Posterior vena cava (tissue), 2 donors: ENCODE measurements at places on chromosomes 5 and 9. TPM values are rescaled to one million over a fixed set of nuclear protein-coding genes. Genes with fewer than 3 reads are reported as not detected.

GRCh38 chr9:111728143-111728542 lies 66.6 kb downstream of the SHOC1 start:
- no peak for DNase-seq

DNA sequence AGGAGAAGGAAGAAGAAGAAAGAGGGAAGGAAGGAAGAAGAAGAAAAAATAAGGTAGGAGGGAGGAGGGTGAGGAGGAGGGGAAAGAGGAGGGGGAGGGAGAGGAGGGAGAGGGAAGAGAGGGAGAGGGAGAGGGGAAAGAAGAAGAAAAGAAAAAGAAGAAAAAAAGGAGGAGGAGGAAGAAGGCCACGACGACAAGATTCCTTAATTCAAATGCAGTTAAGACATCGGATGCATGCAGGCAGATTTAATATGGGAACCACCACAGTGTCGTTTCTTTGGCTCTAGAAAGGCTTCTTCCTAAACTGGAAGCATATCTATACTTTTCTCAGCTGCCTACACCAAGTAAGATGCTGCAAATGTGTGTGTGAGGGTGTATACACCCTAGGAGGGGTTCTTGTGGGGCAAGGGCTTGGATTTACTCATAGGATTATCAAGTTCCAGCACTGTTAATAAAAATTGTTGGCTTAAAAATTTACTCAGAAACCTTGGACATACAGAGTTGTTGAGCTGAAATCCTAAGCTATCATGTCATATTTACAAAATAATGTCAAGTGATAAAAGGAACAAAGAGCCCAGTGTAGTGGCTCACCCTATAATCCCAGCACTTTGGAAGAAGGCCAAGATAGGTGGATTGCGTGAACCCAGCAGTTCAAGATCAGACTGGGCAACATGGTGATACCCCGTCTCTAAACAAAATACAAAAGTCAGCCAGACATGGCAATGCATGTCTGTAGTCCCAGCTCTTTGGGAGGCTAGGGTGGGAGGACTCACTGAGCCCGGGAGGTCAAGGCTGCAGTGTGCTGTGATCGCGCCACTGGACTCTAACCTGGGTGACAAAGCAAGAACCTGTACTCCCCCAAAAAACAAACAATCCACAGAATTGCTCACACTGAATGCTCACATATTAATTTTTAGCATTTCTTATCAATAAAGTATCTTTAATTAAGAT lies 108.5 kb downstream of the UBAP2 start:
- no peak for DNase-seq

GRCh38 chr9:8872802-8873201 lies 1073.2 kb upstream of the DMAC1 start:
- DNase-seq: no peak

The PCDHB2 gene
- total RNA-seq: 2.3 TPM

The CCNO gene
- total RNA-seq: 0.24 TPM
